ENCODE measurements at places on chromosomes 13 and 19.

GRCh38 chr13:102675115-102675514 is 19.7 kb downstream of the METTL21C start:
- DNase-seq: no peak

DNA sequence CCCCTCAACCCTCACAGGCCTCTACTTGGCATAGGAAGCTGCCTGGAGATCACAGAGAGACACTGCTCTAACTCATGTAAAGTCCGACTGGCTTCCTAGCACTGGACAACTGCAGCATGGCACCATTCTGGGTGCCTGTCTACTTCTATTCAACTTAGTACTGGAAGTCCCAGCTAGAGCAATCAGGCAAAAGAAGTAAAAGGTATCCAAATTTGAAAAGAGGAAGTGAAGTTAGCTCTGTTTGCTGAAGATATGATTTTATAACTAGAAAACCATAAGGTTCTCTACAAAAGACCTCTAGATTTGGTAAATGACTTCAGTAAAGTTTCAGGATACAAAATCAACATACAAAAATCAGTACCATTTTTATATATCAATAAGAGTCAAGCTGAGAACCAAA is 1017.6 kb downstream of the PCDH9 start:
- no peak for DNase-seq

DNA sequence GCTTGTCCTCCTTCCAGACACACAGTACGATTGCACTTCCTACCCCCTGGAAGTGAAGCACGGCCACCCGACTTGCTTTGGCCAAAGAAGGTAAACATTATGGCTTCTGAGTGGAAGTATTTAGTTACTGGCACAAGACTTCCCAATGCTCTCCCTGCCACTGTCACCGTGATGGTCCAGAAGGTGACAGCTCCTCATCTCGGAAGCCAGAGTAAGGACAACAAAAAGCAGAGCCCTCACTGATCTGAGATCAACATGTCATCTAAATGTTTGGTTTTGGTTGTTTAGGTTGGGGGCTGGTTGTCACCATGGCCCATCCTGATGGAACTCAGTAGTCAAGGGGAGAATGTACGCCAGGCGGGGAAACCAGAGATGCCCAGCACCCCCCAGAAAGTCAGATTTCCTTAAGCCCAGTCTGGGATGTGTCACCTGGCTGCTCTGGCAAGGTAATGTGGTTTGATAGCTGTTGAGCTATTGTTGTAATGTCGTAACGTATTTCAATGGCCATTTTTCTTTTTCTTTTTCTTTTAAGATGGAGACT is 170.1 kb upstream of the ZNF536 start:
- peak; percentile 2 for DNase-seq

GRCh38 chr19:39740395-39740794 is 2.6 kb upstream of the CLC start:
- no peak for DNase-seq

GRCh38 chr13:32737111-32737571 is 150.9 kb downstream of the PDS5B start:
- no peak for DNase-seq

DNA sequence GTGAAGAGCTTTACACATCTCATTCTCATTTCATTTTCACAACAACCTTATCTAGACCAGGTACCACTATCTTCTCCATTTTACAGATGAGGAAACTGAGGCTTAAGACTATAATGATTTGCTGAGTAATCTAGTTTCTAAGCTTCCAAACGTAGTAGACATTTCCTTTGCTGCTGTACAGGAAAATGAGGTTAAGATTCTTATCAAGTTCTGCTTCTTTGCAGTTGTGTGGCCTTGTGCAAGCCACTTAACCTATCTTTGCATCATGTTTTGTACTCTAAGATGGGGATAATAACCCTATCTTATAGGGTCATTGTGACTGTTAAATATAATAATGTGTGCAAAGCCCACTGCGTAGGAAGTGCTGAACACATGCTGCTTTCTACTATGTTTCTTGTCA is 307.9 kb downstream of the HS6ST3 start:
- no peak for DNase-seq

DNA sequence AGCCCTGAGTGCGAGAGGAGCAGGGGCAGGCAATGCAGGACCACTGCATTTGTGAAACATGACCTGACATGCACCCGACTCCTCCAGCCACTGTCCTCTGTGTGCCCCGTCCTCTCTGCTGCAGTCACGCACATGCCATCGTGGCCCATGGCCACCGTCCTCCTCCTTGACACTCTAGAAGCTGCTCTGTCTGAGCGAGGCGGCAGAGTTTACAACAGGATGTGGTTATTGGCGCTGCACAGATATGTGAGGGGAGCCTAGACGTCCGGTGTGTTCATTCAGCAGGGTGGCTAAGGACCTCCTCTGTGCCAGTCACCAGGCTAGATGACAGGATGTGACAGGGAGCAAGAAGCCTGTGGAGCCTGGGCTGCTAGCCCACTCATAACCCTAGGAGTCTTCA is 277.8 kb downstream of the FOXO1 start:
- peak; percentile 76 for DNase-seq

DNA sequence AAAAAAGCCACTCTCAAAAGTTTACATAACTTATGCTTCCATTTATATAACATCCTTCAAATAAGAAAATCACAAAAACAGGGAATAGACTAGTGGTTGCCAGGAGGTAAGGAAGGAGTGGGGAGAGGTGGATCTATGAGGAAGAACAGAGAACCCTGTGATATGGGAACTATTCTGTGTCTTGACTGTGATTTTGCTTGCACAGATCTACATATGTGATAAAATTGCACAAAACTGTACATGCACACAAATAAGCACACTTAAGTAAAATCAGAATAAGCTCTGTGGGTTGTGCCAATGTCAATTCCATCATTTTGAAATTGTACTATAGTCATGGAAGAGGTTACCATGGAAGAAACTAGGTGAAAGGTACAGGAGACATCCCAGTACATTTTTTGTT is 121.6 kb upstream of the SGCG start:
- no peak for DNase-seq

DNA sequence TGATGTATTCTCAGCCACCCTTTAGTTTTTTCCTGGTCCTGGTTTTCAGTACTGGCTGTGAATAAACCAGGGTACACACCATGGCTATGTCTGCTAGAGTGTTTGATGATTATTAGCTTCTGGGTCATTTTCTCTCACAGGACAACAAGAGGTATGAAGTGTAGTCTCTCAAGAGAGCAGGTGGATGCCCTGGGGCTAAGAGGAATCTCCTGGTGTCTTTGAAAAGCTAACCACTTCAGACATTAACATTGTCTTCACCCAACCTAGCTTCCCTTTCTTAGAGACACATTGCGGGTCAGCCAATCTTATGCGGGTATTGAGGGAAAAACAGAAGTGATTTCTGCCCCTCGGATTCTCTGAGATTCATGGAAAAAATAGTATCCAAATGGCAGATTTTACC is 1.6 kb downstream of the ZNF730 start:
- DNase-seq: no peak

DNA sequence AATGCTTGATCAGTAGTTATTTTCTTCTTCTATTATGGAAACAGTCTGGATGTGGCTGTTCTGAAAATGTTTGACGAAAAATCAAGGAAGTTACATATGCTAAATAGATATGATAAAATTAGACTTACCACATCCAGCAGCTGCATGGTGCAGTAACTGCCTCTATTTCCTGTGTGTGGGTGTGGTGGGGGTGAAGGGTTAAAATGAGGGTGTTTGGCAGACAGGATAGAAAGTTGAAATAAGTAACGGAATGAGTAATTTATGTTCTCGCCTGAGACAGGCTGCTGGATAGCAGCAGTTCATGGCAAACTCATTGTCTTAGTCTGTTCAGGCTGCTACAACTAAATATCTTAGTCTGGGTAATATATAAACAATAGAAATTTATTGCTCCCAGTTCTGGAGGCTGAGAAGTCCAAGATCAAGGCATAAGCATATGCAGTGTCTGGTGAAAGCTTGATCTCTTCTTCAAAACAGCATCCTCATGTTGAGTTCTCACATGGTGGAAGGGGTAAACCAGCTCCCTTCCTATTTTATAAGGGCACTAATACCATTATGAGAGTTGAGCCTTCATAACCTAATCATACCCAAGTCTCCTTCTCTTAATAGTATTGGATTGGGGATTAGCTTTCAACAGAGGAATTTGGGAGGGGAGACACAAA is 1248.9 kb downstream of the SLITRK5 start:
- DNase-seq: no peak

- DNase-seq: no peak
Measured at GRCh38 chr19:56841193-56841543, 642 bp upstream of the PEG3 start.

- peak; percentile 50 for DNase-seq
Measured at GRCh38 chr13:33015791-33016323, 366 bp upstream of the KL start.

- peak; percentile 83 for DNase-seq
Measured at GRCh38 chr19:39110263-39110967, 15.2 kb upstream of the PAK4 start.

GRCh38 chr19:30064348-30064699 is 122.3 kb downstream of the URI1 start:
- no peak for DNase-seq

Measured in GM20000 (cell line).